ENCODE measurements at places on chromosomes 3 and 15. TPM values are rescaled to one million over a fixed set of nuclear protein-coding genes. Genes with fewer than 3 reads are reported as not detected.
A peak's percentile ranks its signal among the peaks of the same experiment; 100 is the strongest.

- DNase-seq = no peak
Measured at GRCh38 chr3:20648921-20649381, 462.9 kb upstream of the SGO1 start.

XXYLT1 gene
- 4.4 TPM for total RNA-seq

TMEM108 gene
- total RNA-seq = not detected

DNA sequence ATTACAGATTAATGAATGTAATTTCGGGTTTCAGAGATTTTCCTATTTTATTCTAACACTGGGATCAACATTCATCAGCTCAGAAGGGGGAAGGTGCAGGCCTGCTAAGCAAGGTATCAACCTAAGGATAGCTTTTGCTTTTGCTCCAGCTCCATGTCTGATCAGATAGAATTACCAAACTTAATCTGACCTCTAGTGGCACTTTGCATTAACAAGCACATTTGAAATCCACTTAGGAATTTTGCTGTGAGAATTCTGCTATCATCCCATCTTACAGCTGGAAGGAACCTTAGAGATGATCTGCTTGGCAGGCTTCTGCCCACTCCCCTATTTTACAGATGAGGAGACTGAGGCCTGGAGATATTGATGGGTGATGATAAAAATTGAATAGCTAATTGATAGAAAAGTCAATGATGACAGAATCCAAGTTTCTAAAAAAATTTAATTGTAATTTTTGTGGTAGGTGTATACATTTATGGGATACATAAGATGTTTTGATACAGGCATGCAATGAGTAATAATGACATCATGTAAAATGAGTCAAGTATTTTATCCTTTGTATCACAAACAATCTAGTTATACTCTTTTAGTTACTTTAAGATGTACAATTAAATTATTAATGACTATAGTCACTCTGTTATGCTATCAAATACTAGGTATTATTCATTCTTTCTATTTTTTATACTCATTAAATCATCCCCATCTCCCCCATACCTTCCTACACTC lies 209.2 kb upstream of the ZPLD1 start:
- no peak for DNase-seq

- DNase-seq = no peak
Measured at GRCh38 chr3:10195366-10196089, 30.8 kb downstream of the IRAK2 start.

DNA sequence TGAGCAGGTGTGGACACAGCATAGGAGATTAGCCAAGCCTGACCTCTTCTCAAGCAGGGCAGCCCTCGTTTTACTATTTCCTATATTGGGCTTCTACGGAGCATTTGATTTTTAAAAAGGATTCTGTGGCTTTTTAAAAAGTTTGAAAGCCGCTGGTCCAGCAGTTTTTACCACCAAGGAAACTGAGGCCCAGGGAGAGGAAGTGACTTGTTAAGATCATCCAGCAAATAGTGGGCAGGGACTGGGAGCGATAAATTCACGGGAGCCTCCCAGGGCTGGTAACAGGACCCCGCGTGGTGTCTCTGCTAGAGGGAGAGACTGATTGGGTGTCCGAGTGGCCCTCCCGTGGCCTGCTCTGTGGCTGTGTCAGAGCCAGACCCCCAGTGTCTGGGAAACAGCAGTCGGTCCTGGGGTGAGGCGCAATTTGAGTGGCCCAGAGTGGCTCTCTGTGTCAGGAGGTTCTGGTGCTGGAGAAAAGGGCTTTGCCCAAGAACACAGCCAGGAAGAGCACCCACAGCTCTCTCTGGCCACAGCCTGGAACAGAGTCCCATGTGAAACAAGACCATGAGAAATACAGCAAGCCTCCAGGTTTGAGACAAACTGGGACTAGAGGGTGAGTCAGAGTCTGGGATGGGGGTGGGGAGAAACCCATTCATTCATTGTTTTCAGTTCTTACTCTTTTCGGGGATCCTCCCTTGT lies 4.2 kb downstream of the FURIN start:
- peak; percentile 57 for DNase-seq

- DNase-seq = no peak
Measured at GRCh38 chr15:78064544-78064943, 13.0 kb downstream of the TBC1D2B start.

SLC51A gene
- not detected for total RNA-seq
